Subcutaneous adipose tissue (tissue), 4 donors: ENCODE measurements at places on chromosomes 13 and 19. TPM values are rescaled to one million over a fixed set of nuclear protein-coding genes. Genes with fewer than 3 reads are reported as not detected.

Gene LRRC8E
- total RNA-seq = 1.5 TPM

Gene SIGLECL1
- total RNA-seq = not detected

Gene EEF1AKMT1
- 26.9 TPM for total RNA-seq

Gene SLC39A3
- total RNA-seq = 19.7 TPM
